Stimulated activated CD8-positive, alpha-beta memory T cell treated with anti-CD3 and anti-CD28 coated beads, Interleukin-7, amount 100 ng/mL, for 1 hour (primary cell): ENCODE measurements at places on chromosomes 7 and 10.

GRCh38 chr7:89839329-89839728 lies 314.9 kb upstream of the STEAP1 start:
- no peak for DNase-seq

DNA sequence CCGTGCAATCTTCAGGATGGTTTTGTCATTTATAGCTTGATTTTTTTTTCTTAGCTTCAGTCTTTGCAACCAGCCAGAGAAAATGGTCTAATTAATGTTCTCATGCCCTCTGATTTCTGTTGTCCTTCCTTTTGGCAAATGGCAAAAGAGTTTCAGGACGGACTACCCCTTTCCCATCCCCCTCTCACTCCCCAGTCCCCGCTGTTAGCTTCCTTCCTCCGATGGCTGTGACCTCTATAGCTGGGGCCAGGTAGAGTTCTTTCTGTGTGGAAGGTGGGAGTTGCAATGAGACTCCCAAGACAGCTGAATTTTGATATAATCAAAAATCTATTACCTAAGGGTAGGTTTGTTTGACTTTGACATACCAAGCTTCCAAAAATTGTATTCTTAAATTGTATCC lies 362.0 kb downstream of the PAXIP1 start:
- DNase-seq = no peak

DNA sequence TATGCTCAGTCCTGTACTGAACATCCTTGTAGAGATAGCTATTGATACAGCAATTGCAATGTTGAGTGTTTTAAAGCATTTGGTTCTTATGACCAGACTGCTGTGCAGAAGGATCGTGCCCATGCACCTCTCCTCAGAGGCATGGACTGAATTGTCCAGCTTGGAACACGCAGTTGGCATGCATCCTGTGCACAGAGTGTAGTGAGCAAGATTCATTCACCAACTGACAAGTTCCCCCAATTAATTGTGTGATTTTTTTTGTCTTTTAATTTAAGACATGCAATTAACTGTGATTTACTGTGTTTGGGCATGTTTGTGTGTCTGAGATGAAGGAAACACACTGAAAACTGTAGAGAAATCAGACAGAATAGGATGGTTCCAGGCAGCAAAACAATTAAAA lies 323.7 kb downstream of the CDK14 start:
- no peak for DNase-seq

DNA sequence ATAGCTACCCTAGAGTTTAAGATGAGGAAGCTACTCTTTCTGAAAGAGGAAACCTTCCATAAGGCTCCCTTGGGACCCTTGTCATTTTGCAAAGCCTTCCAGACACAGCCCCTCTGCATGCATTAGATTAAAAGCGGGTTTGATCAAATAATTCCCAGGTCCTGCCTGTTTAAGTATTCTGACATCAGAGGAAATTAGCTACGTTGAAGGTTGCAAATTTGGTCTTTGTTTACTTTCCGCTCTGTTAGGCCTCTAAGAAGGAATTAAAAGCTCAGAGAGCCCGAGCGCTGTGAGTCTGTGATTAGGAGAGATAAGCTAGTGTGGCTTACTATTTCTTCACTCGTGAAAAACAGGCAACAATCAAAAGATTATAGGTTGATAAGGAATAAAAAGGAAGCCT lies 1.4 kb upstream of the THSD7A start:
- DNase-seq = no peak

GRCh38 chr10:91768123-91768522 lies 30.1 kb upstream of the TNKS2 start:
- DNase-seq = no peak

- no peak for DNase-seq
Measured at GRCh38 chr10:64040781-64041180, 519.6 kb downstream of the REEP3 start.

GRCh38 chr10:103610921-103611511 lies 117.5 kb downstream of the NEURL1 start:
- no peak for DNase-seq

GRCh38 chr7:21550821-21551531 lies 8.1 kb downstream of the DNAH11 start:
- DNase-seq = no peak

DNA sequence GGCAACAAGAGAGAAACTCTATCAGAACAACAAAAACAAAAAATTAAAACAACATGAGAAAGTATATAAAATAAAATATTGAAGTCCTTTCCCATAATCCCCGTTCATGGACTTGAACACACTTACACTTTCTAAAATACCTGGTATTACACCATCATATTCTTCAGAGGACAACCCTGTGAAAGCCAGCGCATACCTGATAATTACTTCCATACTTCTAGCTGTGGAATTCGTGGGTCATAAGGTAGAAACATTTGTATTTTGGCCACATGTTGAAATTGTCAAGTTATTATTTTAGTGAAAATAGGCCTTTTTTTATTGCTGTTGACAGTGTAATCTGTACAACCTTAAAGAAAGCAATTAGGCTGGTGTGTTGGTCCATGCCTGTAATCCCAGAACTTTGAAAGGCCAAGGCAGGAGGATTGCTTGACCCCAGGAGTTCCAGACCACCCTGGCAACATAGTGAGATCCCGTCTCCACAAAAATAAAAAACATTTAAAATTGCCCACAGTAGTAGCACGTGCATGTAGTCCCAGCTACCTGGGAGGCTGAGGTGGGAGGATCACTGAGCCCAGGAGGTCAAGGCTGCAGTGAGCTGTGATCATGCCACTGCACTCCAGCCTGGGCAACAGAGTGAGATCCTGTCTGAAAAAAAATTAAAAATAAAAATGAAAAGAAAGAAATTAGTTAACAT lies 5.1 kb upstream of the PCGF6 start:
- no peak for DNase-seq

GRCh38 chr7:33674804-33675411 lies 230.4 kb upstream of the BMPER start:
- DNase-seq = no peak

- DNase-seq = no peak
Measured at GRCh38 chr7:104901240-104901619, 112.8 kb upstream of the KMT2E start.

DNA sequence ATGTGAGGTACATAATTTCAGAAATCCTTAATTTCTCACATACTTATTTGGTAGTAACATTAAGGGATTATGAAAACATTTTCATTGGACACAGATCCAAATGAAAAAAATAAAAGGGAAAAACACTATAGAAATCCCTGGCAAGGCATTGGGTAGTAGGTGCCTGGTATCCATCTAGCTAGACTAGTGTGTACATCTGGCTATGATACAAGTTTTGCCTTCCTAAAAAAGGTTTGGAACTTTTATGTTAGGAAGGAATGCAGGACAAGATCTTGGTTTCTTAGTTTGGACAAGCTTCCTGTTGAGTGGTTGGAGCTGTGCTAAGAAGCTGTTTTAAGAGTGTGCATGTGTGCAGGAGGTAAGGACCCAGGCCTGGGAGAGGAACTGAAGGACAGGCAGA lies 252.3 kb upstream of the GLI3 start:
- no peak for DNase-seq

DNA sequence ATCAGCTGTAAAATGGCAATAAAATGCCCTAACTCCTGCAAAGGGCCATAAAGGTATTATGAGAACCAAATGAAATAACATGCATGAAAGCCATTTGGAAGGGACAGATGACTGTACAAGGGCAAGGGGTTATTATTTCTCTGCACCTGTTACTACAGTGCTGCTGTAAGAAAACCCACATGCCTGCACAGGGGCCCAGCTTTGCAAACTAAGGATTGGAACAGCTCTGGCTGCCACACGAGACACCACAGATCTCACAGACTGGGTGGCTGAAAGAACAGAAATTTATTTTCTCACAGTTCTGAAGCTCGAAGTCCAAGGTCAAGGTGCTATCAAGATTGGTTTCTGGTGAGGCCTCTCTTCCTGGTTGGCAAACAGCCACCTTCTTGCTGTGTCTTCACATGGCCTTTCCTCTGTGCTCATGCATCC lies 409.0 kb upstream of the NRP1 start:
- DNase-seq = no peak

DNA sequence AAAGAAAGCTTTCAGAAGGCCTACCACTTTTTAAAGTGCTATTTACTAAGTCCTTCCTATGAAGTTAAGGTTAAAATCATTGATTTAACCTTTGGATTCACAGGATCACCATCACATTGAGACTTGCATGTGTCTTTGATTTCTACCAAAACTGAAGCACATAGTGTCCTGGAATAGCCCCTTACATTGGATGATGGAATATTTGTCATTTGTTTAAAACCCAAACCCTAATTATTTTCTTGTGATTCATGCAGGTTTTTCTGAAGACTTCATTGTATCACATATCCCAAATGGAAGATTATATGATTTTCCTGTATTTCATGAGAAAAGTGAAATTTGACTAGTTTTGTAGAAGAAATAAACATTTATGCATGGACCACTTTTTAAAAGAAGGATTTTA lies 3.3 kb downstream of the SEMA3A start:
- DNase-seq = no peak

DNA sequence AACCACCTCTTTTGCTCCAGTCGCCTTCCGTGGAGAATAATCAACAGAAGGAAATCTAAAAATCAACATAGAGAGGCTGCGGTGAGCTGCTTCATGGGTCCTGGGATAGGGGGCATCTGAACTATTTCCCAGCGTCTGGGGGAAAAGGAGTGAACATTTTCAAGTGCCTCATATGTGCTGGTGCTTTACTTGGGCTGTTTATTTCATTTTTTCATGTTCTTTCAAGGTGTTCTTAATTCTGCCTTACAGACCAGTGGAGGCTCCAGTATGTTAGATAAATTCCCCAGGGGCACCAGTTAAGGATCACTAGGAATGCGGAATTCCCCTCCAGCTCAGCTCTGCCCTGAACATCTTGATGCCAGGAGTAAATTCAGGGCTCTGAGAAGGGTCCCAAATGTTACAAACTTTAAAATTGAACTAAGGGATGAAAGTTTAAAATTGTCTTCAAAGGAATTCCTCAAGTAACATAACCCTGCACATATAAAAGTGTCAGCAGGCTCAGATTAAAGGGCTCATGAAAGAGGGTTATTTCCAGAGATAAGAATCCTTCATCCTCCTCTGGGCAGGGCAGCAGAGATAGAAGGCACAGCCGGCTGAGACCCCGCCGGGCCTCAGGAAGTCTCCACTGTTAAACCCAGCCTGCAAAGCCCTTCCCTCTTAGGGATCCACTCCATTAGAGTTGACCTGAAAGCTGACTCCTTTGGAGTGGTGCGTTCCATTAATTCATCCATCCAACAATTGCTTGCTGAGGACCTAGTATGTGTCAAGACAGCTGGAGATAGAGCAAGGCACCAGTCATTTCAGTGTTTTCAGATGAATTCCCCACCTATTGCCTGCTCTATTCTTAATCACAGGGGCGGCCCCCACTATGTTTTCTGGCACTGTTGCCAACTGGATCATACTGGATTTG lies 345.8 kb downstream of the KCNMA1 start:
- no peak for DNase-seq

- DNase-seq = peak; percentile 2
Measured at GRCh38 chr10:110919971-110920881, 822 bp downstream of the SHOC2 start.

- DNase-seq = no peak
Measured at GRCh38 chr10:113085776-113086175, 135.7 kb downstream of the TCF7L2 start.

- no peak for DNase-seq
Measured at GRCh38 chr10:98106531-98106930, 27.9 kb upstream of the R3HCC1L start.

GRCh38 chr7:119482209-119482608 lies 790.8 kb upstream of the KCND2 start:
- DNase-seq = no peak

GRCh38 chr7:116785843-116786242 lies 76.5 kb upstream of the CAPZA2 start:
- no peak for DNase-seq

- no peak for DNase-seq
Measured at GRCh38 chr10:121337427-121337826, 260.8 kb downstream of the FGFR2 start.

DNA sequence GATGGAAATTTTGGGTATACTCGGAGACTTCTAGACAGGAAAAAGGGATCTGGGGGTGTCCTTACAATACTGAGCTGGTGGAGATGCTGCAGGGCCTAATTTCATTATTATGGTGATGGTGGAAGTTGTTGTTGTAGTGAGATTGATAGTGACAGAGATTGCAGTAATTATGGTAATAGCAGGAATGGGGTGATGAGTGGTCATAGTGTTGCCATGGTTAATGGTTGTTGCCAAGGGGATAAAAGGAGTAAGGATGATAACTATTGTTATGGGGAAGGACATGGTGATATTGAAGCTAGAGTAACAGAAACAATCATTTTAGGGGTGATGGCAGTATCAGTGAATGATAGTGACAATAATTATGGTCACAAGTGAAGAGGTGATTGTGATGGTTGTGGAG lies 27.1 kb upstream of the LBX1 start:
- no peak for DNase-seq

GRCh38 chr7:129162732-129163131 lies 18.2 kb downstream of the TSPAN33 start:
- DNase-seq = no peak

GRCh38 chr10:11328264-11329061 lies 283.0 kb downstream of the USP6NL start:
- DNase-seq = no peak

GRCh38 chr7:37491919-37492694 lies 43.4 kb upstream of the ELMO1 start:
- DNase-seq = no peak

DNA sequence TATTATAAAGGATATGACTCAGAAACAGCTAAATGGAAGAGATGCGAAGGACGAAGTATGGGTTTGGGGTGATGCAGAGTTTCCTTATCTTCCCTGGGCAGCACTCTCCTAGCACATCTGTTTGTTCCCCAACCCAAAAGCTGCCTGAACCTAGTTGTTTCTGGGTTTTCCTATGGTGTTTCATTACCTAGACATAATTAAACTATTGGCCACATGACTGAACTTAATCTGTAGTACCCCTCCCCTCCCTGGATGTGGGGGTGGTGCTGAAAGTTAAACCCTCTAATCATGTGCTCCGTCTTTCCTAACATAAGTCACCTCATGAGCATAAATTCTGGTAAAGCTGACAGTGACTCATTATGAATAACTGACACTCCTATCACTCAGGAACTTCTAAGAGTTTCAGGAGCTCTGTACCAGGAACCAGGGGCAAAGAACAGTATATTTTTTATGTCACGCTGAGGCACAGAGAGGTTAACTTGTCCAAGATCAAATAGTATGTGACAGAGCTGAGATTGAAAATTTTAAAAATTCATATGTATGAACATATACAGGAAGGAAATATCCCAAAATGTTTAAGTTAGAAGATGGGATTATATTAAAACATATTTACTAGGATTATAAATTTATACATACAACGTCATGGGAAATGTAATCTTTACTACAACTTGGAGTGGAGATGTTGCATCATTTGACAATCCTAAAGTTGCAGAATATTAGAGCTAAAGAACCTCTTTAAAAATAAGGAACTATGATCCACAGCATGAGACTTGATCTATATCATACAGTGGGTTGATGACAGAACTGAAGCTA lies 4.8 kb downstream of the STRIP2 start:
- DNase-seq = no peak

- DNase-seq = no peak
Measured at GRCh38 chr7:47659664-47660462, 78.0 kb upstream of the TNS3 start.
